ENCODE measurements at places on chromosomes 4 and X.

- DNase-seq = no peak
These were observed 72.4 kb upstream of the TLR2 start for GRCh38 chr4:153611679-153612078.

- DNase-seq = no peak
These were observed 22.0 kb upstream of the SPINK2 start for GRCh38 chr4:56843421-56843899.

GRCh38 chr4:74975848-74976824 is 43.2 kb downstream of the PARM1 start:
- no peak for DNase-seq

GRCh38 chrX:68098431-68098830 is 334.9 kb downstream of the OPHN1 start:
- DNase-seq = no peak

DNA sequence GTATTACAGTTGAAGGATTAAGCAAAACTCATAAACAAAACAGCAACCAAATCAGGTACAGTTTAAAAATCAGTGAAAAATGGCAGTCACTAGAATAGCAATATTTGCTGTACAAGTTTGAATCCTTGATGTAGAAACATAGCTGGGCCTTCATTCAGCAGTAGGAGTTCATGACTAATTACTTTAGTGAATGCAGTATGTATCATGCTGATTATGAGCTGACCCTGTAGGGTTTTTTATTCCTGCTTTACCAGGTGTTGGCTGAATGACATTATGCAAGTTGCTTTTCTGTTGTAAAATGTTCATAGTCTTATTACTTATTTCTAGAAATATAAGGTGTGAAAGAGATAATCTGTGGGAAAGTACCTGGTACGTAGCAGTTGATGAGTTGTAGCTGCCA is 179.6 kb downstream of the CCSER1 start:
- DNase-seq = no peak

DNA sequence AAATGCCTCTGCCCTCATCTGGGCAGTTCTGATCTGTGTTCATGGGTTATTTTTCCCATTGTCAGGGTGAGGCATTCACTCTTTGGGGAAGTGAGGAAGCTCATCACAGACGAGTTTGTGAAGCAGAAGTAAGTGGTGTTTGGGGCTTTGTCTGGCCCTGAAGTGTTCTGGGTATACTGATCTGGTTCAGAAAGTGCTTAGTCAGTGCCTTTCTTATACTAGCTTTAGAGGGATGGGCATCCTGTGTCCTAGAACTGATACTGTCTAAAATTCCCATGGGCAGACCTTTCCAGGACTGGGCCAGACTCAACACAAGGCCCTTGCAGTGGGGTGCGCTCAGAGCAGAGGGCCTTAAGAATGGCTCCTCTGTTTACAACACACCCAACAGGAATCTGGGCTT is 6.4 kb downstream of the TRO start:
- DNase-seq = no peak

GRCh38 chr4:25107827-25108516 is 52.3 kb downstream of the SEPSECS start:
- DNase-seq = no peak

GRCh38 chrX:15298201-15298600 is 17.2 kb downstream of the ASB11 start:
- DNase-seq = no peak
